T-helper 2 cell (primary cell): ENCODE measurements at places on chromosomes 3 and 15.
A peak's percentile ranks its signal among the peaks of the same experiment; 100 is the strongest.

DNA sequence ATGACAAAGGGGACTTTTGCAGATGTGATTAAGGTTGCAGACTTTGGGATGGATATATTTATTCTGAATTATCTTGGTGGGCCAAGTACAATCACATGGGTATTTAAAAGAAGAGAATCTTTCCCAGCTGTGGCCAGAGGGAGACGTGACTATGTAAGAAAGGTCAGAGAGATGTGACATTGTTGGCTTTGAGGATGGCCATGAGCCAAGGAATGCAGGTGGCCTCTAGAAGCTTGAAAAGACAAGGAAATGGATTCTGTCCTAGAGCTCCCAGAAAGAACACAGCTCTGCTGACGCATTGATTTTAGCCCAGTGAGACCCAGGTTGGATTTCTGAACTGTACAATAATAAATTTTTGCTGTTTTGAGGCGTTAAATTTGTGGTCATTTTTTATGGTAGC, 616.0 kb upstream of the TBL1XR1 start:
- DNase-seq = no peak

- DNase-seq = no peak
Measured at GRCh38 chr3:129365296-129366136, 62.9 kb downstream of the EFCAB12 start.

DNA sequence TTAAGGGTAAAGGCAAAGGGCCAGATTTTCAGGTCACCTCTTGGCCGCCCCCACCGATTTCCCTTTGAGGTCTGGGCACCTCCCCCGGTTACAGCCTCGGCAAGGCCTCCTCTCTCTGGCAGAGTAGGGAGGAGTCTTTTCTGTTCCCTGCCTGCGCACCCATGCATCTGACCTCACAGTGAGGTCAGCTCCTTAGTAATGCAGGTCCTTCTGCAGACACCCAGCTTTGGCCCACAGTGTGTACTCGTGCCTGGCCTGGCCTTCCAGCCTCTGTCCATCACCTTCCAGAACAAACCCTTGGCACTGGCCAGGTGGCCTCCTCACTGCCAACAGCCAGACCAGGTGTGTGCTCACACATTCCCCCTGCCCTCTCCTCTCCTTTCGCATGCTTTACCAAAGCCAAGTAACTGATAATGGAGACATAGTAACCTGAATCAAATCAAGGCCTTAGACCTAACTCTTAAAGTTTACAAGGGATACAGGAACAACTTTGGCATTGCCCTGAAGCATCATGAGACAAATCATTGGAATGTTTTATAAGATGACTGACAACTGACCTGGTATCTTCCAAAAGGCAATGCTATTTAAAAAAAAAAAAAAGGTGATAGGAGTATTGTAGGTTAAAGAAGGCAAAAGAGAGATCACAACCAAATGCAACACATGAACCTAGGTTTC, 61.3 kb downstream of the CORO2B start:
- no peak for DNase-seq

GRCh38 chr15:99909592-99910295, 176.5 kb upstream of the LYSMD4 start:
- DNase-seq = no peak

DNA sequence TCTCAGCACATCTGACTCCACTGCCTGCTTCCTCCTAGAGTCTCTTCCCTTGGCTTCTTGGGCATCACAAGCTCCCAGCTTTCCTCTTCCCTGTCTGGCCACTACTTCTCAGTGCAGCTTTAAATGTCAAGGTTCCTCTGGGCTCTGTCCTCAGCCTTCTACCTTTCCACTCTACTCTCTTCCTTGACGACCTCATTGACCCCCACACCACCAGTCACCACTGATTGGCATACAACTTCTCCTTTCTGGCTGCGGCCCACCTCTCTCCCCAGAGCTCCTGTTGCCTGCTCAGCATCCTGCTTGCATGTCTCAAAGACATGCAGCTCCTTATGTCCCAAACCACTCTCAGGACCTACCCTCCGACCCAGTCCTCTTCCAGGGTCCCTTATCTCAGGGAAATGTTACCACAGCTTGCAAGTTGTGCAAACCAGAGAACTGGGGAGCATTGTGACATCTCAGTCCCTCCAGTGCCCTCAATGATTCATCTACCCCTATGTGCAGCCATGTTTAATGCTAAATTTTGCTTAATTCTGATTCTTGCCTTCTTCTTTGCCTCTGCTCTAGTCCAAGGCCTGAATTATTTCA, 49.9 kb downstream of the TRPM1 start:
- DNase-seq = no peak

GRCh38 chr3:107910713-107911259, 180.0 kb downstream of the CD47 start:
- peak; percentile 51 for DNase-seq

GRCh38 chr3:98812851-98813374, 49.8 kb downstream of the ST3GAL6 start:
- no peak for DNase-seq

DNA sequence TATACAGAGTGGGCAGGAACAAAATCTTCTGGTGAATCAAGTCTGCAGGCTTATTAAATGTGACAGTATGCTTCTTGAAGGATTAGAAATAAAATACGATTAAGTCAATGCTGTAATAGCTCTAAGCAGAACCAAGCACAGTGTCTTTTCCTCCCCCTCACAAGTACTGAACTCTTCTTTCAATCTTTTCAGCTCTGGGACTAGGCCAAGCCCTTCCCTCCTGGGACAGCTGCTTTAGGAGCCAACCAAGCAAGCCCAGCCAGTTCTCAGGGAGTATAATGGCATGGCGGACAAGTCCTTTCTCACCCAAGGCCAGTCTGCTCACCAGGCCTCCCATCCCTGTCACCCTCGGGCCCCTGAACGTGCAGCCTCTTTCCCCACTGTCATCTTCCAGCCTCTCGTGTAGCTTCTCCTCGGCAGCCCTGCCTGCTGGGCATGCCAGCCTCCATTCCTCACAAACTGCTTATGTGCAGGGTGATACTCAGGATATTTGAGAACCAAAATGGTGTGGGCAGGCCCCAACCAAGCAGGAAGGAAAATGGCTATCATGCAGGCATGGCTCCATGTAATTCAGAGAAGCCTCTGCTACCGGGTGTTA, 8.4 kb upstream of the PPP1R2 start:
- no peak for DNase-seq

DNA sequence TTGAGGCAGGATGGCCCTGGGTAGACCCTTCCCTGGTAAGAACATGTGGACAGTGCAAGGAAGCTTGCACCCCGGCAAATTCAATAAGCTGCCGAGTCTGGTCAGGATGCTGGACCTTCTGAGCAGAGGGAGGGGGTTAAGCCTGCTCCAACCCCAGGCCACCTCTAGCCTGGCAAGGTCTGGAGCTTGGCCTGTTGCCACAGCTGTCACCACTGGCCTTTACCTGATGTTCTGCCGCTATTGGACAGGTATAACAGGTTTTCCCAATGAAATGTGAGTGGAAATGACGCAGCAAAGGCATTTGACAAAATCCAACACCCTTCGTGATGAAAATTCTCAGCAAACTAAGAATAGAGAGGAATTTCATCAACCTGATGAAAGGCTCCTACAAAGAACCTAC, 699 bp upstream of the MESP1 start:
- no peak for DNase-seq

DNA sequence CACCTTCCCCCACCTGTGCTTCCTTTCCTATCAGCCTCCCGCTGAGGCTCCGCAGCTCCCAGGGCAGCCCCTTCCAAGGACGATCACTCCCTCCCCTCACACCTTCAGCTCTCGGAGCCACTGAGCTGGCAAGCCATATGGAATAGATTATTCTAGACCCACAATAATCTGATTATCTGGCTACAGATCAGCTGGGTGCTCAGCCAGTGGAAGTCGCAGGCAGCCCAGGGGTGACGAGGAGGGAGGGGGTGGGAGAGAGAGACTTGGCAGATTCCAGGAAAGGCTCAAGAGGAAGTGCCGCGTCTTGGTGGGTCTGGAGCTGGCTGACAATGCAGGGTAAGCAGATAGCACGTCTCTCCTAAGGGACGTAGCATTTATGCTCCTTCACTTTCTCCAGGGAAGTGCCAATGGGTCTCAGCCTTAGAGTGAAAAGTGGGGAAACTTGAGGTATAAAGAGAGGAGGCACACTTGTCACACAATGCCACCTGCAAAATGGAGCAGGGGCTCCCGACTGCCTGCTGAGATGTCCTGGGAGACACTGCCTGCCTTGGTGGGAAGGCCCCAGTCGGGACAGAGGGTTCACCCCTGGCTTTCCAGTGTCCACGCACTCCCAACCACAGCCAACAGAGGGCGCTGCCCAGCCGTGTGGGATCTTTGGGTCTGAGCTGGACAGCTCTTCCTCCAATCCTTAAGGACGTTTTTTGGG, 9.4 kb upstream of the MESP1 start:
- DNase-seq = peak; percentile 55

DNA sequence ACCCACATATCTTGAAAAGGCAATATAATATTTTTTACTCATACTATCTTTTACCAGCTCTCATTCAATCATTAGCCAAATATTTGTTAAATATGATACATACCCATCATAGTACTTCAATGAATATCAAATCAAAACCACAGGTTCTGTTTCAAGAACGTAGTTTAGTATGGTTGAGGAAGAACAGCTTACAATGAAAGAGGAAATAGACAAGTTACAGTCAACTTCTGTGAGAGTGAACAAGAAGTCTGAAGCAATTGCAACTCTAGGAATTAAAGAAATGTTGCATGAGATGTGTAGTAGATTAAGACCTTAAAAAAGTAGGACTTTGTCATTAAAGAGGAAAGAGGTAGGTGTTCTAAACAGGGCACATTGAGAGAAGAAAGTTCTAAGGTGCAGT, 9.3 kb downstream of the BCHE start:
- DNase-seq = no peak

GRCh38 chr3:39707314-39707909, 102.0 kb upstream of the MYRIP start:
- peak; percentile 11 for DNase-seq

GRCh38 chr3:23612296-23612891, 193.4 kb upstream of the UBE2E1 start:
- DNase-seq = no peak

DNA sequence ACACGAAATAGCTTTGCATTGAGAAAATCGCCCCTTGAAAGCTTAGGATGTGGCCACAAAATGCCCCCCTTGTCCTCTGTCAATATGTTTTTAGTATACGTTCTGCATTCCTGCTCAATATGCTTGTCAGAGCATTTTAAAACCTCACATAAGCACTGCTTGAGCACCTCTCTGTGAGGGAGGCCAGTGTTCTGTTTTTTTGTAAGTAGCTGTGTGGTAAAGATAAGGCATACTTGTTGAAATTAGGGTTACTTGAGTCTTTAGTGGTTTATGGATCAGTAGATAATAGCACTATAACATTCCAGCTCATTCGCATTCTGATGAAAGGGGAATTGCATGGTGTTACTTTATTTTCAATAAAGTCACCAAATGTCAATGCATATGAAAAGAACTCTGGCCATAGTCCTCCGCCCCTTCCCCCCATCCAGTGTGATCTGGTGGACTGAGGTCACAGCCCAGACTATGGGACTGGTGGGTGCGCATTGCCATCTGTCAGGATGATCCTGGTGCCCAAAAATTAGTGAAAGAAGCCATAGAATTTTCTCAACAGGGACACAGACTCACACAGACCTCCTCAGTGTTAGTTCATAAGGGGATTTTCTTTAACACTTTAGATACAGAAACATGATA, 33.1 kb downstream of the IL1RAP start:
- no peak for DNase-seq

GRCh38 chr15:48143856-48144255, 23.1 kb downstream of the SLC24A5 start:
- DNase-seq = no peak

DNA sequence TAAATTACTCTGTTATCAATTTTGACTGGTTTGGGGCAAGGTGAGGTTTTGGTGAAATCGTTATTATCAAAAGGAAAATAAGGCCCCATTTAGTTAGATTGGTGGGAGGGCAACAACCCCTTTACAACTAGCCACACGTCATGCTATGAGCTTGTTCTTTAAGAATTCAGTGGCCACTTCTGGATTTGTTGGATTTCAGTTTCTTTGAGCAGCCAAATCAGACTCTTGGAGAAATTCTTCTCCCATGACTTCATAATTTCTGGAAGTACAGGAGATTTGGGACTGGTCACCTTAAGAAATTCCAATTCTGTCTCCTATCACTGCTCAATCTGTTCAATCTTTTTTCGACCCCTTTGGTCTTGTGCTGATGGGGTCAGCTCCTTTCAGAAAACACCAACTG, 14.8 kb upstream of the WNT5A start:
- DNase-seq = no peak

GRCh38 chr15:49926740-49927139, 192.3 kb downstream of the ATP8B4 start:
- no peak for DNase-seq

DNA sequence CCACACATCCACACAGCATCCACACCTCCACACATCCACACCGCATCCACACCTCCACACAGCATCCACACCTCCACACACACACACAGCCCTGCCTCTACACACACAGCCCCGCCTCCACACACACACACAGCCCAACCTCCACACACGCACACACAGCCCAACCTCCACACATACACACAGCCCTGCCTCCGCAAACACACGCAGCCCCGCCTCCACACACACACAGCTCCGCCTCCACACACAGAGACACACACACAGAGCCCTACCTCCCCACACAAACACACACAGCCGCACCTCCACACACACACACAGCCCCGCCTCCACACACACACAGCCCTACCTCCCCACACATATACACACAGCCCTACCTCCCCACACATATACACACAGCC, 4.7 kb downstream of the MESP1 start:
- DNase-seq = no peak

GRCh38 chr15:74821091-74821789, 5.2 kb upstream of the CPLX3 start:
- no peak for DNase-seq

DNA sequence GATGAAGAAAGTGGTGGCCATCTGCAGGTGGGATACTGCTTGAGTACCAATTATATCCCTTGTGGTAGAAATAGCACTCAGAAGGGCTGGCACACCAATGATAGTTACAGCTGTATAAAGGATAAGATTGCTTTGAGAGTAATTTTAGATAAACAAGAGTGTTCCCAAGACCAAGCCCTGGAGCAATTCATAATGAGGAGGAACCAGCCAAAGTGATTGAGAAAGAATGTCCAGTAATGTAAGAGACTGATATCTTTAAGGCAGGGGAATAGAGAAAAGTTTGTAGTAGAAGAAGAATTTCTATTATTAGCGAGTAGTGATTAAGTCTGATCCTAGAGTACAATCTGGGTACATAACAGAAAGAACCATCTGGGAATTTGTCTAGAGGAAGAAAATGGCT, 945.1 kb downstream of the OTOL1 start:
- no peak for DNase-seq

DNA sequence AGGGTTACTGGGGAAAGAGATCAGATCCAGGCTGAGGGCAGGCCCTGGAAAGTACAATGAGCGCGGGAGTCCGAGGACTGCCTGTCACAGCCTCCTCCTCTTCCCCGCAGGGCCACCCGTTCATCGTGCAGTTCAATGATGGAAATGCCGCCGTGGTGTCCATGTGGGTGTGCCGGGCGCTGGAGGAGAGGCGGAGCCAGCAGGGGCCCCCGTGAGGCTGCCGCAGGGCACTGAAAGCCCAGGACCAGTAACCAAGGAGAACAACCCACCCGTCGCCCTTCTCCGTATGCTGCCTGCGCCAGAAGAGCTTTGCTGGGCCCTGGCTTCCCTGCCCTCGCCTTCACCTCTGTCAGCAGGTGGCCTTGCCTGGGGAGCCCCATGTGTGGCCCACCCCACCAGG, 18.8 kb upstream of the SKOR1 start:
- no peak for DNase-seq
